ENCODE measurements at places on chromosomes 3 and 15.

GRCh38 chr3:165194511-165195240, 1.5 kb downstream of the SLITRK3 start:
- no peak for DNase-seq

DNA sequence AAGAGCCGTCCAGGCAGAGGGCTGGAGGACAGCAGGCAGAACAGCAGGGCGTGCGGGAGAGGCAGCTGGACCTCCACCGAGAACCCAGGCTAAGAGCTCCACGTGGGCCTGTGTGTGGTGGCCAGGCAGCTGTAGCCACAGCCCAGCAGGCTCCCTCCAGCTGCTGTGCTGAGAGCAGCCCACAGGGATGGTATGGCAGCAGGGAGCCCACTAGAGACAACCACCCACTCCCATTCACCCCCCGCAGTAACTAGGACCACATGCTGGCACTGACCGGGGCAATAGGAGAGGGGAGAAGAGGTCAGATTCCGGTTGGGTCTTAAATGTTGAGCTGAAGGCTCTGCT, 25.6 kb upstream of the MUSTN1 start:
- no peak for DNase-seq

DNA sequence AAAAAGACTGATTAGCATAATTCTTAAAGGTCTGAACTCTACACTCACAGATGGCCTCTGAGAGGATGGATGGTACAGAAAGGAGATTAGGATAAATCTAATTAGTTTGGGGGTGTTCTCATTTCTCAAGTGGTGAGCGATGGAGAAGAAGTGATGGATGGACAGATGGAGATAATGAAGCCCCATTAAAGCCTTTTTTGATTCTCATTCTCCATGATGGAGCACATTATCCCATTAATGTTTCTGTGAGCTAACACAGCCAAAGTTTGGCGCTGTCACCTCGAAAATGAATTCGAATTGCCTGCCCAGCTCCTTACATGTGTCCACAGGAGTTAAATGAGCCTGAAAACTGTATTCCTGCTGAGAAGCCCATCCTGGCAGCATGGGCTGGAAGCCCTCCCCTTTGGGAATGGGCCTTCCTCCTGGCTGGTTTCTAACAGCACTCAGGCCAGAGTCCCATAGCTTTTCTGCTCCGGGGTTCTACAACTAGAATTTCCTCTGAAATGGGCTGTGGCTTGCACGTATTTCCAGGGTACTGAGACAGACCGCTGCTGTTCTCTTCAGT, 726.0 kb upstream of the CFAP20DC start:
- DNase-seq: no peak

DNA sequence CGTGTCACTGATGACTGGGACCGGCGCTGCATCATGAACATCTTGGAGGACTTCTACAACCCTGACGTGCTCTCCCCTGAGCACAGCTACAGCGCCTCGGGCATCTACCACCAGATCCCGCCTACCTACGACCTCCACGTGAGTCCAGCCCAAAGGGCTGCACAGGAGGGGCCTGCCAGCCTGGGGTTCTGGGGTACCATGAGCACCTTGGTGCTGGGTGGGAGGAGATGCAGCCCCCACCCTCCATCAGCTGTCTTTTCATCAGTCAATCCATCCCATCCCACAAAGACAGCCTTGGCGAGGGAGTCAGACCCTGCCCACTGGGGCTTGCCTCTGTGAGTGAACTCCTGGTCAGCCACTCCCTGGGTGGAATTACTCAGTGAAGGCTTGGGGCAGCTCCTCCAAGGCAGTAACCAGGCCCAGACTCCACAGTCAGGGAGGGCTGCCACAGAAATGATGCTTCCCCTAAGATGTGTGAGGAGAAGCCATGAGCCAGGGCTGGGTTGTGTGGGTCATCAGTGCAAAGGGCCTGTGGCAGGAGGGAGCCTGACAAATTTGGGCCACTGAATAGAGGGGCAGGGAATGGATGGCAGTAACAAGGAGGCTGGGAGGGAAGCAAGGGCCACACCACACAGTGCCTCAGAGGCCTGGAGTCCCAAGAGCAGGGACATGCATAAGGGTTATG, 47.9 kb downstream of the SEMA3G start:
- no peak for DNase-seq

- no peak for DNase-seq
These were observed 230.3 kb upstream of the TBL1XR1 start for GRCh38 chr3:177427540-177427939.

- DNase-seq: no peak
These were observed 10.4 kb upstream of the ARIH1 start for GRCh38 chr15:72463702-72464101.

GRCh38 chr3:23079976-23080375, 123.2 kb upstream of the UBE2E2 start:
- no peak for DNase-seq

DNA sequence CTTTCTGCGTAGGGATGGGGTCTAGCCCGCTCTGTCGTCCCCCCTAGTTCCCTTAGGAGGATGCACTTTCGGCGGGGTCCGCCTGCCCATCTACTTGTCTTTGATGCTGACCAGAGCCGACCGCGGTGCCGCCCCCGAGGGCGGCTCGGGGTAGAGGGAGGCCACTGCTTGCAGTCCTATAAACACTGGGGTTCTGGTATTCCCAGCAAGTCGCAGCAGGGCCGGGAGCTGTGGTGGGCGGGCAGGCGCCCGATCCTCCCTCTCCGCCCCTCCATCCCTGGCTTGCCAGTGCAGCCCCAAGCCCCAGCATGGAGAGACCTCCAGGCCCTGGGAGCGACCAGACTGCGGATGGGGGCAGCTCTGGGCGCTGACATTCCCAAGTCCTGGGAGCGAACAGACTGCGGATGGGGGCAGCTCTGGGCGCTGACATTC, 830 bp downstream of the SEMA4B start:
- no peak for DNase-seq

- DNase-seq: no peak
These were observed 172.6 kb downstream of the IL5RA start for GRCh38 chr3:2937592-2937991.

GRCh38 chr3:3082234-3082924, 27.8 kb downstream of the IL5RA start:
- no peak for DNase-seq

DNA sequence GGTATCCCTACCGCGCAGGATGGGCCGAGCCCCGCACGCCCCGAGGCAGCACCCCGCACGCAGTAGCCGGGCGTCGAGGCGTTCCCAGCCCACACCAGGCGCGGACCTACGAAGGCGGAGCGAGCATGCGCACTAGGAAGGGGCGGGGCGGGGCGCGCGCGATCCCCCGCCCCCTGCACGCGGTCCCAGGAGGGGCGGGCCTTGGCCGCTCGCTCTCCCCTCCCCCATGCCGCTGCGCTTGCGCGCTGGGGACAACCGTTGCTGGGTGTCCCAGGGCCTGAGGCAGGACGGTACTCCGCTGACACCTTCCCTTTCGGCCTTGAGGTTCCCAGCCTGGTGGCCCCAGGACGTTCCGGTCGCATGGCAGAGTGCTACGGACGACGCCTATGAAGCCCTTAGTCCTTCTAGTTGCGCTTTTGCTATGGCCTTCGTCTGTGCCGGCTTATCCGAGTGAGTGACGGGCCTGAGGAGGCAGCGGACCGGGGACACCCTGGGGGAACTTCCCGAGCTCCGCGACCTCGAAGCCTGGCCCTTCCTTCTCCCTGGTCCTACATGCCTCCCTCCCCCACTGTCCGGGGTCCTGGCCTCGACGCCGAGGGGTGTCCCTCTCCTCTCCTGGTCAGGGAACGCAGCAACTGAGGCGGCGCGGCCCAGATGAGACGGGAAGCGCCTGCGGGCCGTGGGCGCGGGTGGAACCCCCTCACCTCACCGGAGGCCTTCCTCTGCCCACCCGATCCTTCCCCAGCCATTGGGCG, at the start of gene SPESP1:
Gene SPESP1 (plus strand): TSS at position 258 of the 755 bp plus-strand sequence. CDS start 129 bp downstream, at position 387.
- no peak for DNase-seq

DNA sequence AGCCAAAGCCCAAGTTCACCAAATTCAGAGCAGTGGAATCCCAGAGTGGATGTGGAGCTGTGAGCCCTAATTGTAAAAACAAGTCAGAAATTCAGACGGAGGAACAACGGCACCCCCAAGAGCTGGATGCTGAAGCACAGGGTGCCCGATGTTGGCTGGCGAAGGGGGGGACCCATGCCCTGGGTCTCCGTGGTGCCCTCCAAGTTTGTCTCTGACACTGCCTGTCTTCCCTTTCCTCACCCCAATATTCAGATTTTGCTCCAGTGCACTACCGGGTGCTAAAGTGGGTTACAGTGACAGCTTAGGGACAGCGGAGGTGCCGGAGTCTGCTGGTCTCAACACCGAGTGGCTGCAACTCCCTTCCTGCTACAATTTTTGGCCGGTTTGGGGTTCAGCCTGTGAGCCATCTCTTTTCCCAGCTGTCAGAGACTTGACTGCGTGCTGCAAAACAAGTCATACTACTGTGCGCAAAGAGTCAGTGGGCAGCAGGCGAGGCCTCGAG, 6.6 kb downstream of the GRIP2 start:
- no peak for DNase-seq

DNA sequence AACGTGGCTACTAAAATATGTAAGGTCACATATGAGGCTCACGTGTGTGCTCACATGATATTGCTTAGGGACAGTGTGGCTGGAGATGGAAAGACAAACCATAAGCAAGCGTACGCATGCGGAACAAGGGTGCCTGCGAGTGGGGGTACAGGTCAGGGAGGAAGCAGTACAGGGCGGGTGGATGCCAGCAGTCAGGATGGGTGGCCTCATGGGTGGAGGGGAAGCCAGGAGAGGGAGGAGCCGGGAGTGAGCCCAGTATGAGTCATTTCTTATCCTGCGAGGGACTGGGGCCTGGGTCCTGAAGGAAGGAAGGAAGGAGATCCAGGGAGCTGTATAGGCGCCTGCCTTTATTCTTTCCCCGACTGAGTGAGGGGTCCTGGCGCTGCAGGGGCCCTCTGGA, 42.0 kb upstream of the CGNL1 start:
- no peak for DNase-seq

GRCh38 chr3:37179144-37179967, 5.0 kb upstream of the LRRFIP2 start:
- no peak for DNase-seq

Data from 8988T (cell line).